ENCODE measurements at places on chromosomes 1 and 21.
A peak's percentile ranks its signal among the peaks of the same experiment; 100 is the strongest.

DNA sequence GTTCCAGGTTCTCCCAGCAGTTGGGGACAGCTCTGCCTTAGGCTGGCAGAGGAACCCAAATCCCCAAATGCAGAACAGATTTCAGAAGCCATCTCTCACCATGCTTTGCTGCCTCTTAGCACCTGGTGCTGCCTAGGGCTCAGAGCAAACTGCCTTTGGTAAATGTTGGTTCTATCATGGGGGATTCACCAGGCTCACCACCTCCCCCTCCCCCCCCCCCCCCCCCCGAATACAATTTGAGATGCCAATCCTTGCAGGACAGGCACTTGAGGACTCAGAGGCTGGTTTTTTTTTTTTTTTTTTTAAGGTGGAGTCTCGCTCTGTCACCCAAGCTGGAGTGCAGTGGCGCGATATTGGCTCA lies 447 bp upstream of the PAQR6 start:
- no peak for DNase-seq

- no peak for DNase-seq
These were observed 33.2 kb downstream of the CAMSAP2 start for GRCh38 chr1:200771625-200772555.

DNA sequence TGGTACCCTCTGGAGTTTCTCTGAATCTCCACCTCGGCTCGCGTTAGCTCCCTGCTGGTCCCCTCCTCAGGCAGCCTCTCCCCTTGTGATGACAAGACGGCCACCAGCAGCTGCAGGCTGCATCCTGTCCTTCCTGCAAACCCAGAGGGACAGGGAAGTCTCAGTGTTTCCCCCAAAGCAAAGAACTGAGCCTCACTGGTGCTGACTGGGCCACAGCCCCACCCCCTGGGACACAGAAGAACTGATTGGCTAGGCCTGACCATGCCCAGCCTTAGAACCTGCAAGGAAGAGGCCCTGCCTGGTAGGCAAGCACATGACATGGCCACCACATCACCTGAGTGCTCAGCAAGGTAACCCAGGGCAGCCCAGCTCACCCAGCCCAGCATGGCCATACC lies 34.6 kb downstream of the TMEM51 start:
- no peak for DNase-seq

GRCh38 chr1:39407510-39407895 lies 83.9 kb upstream of the BMP8A start:
- DNase-seq: no peak

DNA sequence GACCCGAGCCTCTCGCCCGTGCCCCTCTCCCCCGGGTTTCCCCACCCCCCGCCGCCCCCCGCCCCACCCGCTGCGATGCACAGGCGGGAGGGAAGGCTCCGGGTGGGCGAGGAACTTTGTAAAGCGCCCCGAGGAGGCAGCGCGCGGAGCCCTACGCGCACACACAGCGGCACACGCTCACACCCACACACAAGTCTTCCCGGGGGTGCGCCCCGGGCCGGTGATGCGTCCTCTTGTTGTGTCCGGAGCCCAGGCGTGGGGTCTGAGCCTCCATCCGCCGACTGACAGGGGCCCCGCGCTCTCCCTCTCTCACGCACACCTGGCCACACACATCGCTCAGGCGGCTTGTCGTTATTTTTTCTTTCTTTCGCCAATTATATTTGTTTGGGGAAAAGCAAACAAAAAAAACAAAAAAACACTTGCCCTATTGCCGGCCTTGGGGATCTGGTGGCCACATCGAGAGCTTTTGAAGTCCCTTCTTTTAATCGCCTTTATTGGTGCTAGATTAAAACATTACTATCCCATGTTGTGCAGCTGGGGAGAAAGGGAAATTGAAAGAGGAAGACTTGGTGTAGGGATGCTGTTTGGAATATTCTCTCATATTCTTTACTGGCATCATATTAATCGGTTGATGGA lies 770 bp downstream of the NTNG1 start:
- DNase-seq: no peak

DNA sequence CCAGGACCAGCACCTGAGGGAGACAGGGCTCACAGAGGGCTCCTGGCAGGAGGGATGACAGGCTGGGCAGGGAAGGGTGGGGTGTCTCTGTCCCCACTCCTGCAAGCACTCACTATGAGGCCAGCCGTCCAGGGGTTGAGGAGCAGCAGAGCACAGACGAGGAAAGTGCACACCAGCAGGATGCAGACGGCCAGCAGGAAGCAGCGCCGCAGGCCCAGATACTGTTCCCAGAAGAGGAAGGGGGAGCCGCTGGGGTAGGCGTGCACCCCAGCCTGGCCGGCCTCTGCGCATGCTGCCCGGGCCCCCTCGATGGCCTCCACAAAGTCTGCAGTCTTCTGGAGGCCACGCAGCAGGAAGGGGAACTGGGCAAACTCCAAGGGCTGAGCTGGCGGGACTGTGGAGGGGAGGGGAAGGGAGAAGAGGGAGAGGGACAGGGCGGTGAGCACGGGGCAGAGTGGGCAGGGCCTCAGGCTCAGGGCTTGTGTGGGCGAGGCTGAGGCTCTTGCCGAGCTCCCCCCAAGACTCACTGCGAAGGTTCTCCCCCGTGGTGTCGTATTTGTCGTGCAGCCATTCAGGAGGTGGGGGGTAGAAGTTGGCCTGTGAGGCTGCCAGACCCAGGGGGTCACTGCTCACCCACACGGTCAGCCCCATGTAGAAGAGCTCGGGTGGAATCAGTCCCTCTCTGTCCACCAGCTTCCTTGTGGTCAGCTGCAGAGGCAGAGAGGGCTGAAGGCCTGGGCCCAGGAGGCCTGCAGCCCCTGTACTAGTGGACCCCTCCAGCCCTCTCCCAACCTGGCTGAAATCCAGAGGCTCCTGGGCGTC lies 16.5 kb downstream of the PTCH2 start:
- peak; percentile 86 for DNase-seq

DNA sequence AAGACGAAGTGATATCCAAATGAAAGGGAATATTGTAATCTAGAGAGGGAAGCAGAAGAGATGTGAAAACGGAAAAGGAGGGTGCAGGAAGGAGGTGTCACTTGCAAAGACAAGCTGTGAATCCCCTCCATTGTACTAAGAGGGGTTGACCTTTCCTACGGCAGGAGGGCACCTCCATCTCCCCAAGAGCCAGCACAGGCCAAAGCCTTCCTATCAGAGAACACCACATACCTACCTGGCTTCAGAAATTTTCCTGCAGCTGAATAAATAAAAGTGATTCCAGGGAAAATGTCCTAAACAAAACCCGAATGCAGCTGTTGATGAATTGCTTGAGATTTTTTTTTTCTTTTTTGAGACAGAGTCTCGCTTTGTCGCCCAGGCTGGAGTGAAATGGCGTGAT lies 14.3 kb downstream of the KANK4 start:
- DNase-seq: no peak

GRCh38 chr1:147613506-147613905 lies 56.8 kb downstream of the ACP6 start:
- DNase-seq: no peak

GRCh38 chr1:53259932-53260331 lies 21.6 kb upstream of the MAGOH start:
- DNase-seq: no peak

DNA sequence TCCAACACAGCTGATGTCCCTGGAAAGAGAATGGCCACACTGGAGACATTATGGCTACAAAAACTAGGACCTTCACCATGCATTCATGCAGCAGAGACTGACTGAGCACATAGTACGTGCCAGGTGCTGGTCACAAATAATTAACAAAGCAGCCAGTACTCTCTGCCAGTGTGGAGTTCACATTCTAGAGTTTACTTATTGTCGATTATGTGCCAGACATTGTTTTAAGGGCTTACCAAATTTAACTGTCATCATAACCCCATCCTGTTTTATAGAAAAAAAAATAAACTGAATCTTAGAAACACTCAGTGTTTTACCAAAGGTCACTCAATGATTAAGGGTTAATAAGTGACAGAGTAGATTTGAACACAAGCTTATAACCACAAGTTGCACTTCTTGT lies 143.3 kb downstream of the RRAGC start:
- no peak for DNase-seq

- no peak for DNase-seq
These were observed 41.3 kb downstream of the DYRK1A start for GRCh38 chr21:37407719-37408420.

GRCh38 chr1:2098839-2099785 lies 48.9 kb downstream of the PRKCZ start:
- no peak for DNase-seq

DNA sequence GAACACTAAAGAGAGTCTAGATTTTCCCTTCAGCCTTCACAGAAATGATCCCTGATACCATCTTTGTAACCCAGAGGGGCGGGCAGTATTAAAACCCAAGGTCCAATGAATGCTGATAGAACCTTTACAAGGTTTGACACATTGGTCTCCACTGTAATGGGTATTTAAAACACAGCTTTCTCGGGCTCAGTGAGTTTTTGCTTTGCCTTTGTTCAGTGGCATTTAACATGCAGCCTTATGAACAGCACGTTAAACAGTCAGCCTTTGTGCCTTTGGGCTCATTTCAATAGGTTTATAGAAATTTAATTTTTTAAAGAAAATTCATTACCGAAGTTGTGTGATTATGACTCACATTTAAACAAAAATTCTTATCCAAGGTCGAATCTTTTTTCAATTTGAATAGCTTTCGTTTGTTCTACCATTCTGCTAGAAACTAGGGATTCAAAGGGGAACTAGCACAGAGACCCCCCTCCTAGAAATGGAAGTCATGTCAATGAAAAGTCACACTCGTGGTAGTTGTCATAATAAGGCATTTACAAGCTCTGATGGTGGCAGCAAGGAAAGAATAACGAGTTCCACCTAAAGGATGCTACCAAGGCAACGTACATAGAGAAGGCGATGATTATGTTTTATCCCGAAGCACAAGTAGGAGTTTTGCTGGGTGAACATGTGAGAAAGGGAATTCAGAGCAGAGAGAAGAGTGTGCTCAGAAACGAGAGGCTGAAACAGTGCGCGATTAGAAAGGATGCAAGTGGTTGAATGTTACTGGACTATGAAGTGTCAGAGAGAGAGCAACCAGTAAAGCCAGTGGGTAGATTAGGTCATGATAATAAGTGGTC lies 66.2 kb downstream of the SGIP1 start:
- DNase-seq: no peak

DNA sequence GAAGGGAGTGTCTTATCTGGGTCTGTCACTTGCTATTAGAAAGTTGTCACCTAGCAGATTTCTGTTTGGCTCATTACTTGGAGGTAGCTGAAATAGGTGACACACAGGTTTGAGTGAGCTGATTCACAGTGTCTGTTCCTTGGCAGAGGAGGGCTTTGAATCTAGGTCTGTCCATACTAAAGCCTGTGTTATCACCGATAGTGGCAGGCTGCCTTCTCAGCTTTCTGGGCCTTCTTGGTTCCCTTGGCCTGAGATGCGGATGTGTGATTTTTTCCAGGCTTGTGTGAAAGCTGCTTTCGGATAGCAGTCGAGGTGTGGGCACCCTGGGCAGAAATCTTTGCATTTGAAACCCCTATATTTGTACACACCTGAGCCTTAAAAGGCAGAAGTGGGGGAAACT lies 73.9 kb downstream of the ACTL8 start:
- DNase-seq: no peak

GRCh38 chr1:53469373-53469772 lies 10.2 kb downstream of the DMRTB1 start:
- no peak for DNase-seq

- no peak for DNase-seq
These were observed 538.0 kb downstream of the PTPRU start for GRCh38 chr1:29774355-29774754.

GRCh38 chr1:31054349-31054748 lies 11.2 kb downstream of the PUM1 start:
- DNase-seq: no peak

- no peak for DNase-seq
These were observed 21.1 kb downstream of the CACNA1E start for GRCh38 chr1:181504399-181504842.

DNA sequence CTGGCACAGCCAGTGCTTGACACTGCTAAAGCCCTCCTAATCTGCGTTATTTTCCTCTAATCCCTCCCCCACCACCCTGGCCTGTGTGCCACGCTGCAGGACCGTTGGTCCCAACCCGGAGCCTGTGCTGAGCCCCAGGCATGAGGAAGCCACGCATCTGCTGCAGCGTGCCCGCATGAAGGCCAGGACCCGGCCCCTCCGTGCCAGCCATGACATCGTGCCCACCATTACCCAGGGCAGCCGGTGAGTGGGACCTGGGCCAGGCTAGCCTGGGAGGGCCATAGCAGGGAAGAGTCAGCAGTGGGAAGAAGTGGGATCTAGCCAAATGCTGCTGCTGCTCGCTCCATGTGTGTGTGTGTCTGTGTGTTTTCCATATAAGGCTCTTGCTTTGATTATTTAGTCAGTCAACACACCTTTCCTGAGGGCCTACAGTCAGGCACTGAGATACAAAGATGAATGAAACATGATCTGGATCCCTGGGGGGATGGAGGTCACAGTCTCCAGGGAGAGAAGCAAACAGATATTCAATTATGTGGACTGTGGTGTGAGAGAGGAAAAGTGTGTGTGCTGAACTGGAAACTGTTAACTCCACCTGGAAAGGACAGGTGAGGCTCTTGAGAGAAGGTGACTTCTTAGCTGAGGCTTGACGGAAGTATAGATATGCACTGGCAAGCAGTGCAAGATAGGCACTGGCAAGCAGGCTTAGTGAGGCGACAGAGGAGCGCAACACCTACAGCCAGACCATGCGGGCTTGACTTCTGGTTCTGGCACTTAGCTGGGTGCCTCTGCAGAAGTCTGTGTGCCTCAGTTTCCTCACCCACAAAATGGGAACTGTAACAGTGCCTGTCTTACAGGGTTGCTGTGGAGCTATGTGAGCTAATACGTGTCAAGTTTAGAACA lies 15.9 kb downstream of the KIAA1614 start:
- no peak for DNase-seq

DNA sequence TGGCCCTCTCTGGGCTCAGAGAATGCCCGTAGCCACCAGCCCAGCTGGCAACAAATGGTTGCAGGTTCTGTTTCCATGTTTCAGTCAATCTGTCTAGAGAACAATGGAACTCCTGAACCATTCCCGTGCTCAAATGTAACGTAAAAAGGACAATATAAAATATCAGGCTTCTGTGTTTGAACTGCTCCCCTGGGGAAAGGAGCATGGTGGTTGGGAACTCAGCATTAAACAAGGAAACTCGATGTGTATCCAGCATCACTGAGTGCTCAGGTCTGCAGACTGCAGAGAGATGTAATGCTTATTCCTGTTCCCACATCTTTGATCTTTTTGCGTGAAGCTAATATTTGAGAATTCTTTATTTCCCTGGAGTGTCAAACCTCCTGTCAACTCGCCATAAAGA lies 326.5 kb downstream of the KIF26B start:
- no peak for DNase-seq

DNA sequence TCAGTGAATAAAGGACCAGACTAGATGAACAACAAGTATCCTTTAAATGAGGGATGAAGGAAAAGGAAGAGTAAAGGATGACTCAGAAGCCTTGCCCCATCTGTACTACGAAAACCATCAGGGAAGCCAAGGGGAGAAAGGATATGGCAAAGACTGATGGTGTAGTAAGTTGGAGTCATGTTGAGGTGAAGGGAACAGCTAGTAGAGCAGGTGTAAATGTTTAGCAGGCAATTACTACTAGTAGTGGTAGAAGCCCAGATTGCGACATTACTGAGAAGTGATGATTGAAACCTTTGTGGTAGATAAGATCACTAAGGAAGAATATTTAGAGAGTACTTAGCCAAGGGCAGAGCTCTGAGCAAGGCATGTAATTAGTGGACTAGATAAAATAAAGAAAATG lies 84.0 kb downstream of the PHTF1 start:
- DNase-seq: no peak
